ENCODE measurements at places on chromosomes 1 and 21. TPM values are rescaled to one million over a fixed set of nuclear protein-coding genes. Genes with fewer than 3 reads are reported as not detected.

- H3K4me1 ChIP-seq = peaks cover 5% of the 10 kb centered on the region
- no peak overlapping the region for H3K4me3 ChIP-seq
- H3K36me3 ChIP-seq = no peaks in the 10 kb centered on the region
- DNase-seq = no peak
- H3K27ac ChIP-seq = no peak overlapping the region
Observed at GRCh38 chr1:76833151-76833550, 34.1 kb upstream of the ST6GALNAC5 start.

GRCh38 chr1:21597753-21598152 lies 71.4 kb downstream of the RAP1GAP start:
- no peak overlapping the region for H3K4me3 ChIP-seq
- H3K27me3 ChIP-seq = no peaks in the 10 kb centered on the region
- H3K36me3 ChIP-seq = peaks cover 4% of the 10 kb centered on the region
- no peaks in the 10 kb centered on the region for H3K4me1 ChIP-seq

GRCh38 chr21:33647587-33647986 lies 5.3 kb downstream of the ITSN1 start:
- H3K27me3 ChIP-seq = no peaks in the 10 kb centered on the region
- no peaks in the 10 kb centered on the region for H3K36me3 ChIP-seq
- no peak for DNase-seq
- H3K4me1 ChIP-seq = peaks cover 5% of the 10 kb centered on the region
- H3K27ac ChIP-seq = no peak overlapping the region
- no peak overlapping the region for H3K4me3 ChIP-seq

GRCh38 chr1:220733086-220733601 lies 15.0 kb upstream of the MTARC2 start:
- H3K27me3 ChIP-seq = no peaks in the 10 kb centered on the region
- H3K36me3 ChIP-seq = no peaks in the 10 kb centered on the region
- H3K4me1 ChIP-seq = no peaks in the 10 kb centered on the region
- peak overlapping the region; percentile 76 for H3K27ac ChIP-seq
- DNase-seq = peak; percentile 86
- no peak overlapping the region for H3K4me3 ChIP-seq

ATP5IF1 gene
- 90.2 TPM for total RNA-seq

TNFRSF25 gene
- total RNA-seq = 19.8 TPM

TNNI3K gene
- total RNA-seq = not detected

Measured in lung (tissue), 17 donors.